ENCODE measurements at places on chromosomes 2 and 18. TPM values are rescaled to one million over a fixed set of nuclear protein-coding genes. Genes with fewer than 3 reads are reported as not detected.

DNA sequence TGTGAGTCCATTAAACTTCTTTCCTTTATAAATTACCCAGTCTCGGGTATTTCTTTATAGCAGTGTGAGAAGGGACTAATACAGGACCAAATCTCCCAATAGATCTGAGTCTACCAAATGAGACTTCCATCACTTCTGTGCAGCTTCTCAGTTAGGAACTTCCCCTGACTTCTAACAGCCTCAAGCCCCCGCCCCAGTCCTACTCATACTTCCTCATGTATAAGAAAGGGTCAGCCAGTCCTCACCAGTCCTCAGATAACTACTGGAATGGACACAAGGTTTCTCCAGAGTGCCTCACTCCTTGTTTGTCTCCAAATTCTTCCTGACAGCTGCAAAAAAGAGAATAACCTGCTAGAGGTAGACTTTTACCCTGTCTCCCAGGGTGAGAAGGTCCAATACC lies 19.5 kb downstream of the TTC32 start:
- peaks cover 4% of the 10 kb centered on the region for H3K4me1 ChIP-seq
- no peaks in the 10 kb centered on the region for H3K36me3 ChIP-seq
- DNase-seq = no peak
- H3K27me3 ChIP-seq = no peaks in the 10 kb centered on the region

- no peak for DNase-seq
- no peak overlapping the region for H3K4me3 ChIP-seq
- H3K27ac ChIP-seq = no peak overlapping the region
- no peaks in the 10 kb centered on the region for H3K4me1 ChIP-seq
- no peaks in the 10 kb centered on the region for H3K27me3 ChIP-seq
These were observed 123.1 kb downstream of the OSR1 start for GRCh38 chr2:19235308-19235707.

- no peaks in the 10 kb centered on the region for H3K36me3 ChIP-seq
- H3K27ac ChIP-seq = peak overlapping the region; percentile 6
- DNase-seq = no peak
- no peak overlapping the region for H3K4me3 ChIP-seq
- no peaks in the 10 kb centered on the region for H3K27me3 ChIP-seq
- H3K4me1 ChIP-seq = 0 out of 2 replicates have a peak, but pooled peaks cover 3% of the 10 kb centered on the region
These were observed 95.4 kb downstream of the MTA3 start for GRCh38 chr2:42663828-42664227.

GRCh38 chr18:44941516-44941915 lies 260.8 kb downstream of the SETBP1 start:
- H3K27ac ChIP-seq = no peak overlapping the region
- H3K4me1 ChIP-seq = no peaks in the 10 kb centered on the region
- no peaks in the 10 kb centered on the region for H3K36me3 ChIP-seq
- no peak overlapping the region for H3K4me3 ChIP-seq
- DNase-seq = no peak
- no peaks in the 10 kb centered on the region for H3K27me3 ChIP-seq

GRCh38 chr2:864501-865106 lies 86.0 kb upstream of the SNTG2 start:
- no peak overlapping the region for H3K27ac ChIP-seq
- H3K4me3 ChIP-seq = no peak overlapping the region

- no peaks in the 10 kb centered on the region for H3K36me3 ChIP-seq
- no peak overlapping the region for H3K27ac ChIP-seq
- DNase-seq = no peak
- H3K4me1 ChIP-seq = peaks cover 17% of the 10 kb centered on the region
These were observed 3.5 kb downstream of the RSAD2 start for GRCh38 chr2:6881046-6881445.

- no peak overlapping the region for H3K4me3 ChIP-seq
- DNase-seq = no peak
- H3K27ac ChIP-seq = no peak overlapping the region
- H3K27me3 ChIP-seq = no peaks in the 10 kb centered on the region
These were observed 27.1 kb downstream of the TRPM8 start for GRCh38 chr2:233944269-233944668.

DNA sequence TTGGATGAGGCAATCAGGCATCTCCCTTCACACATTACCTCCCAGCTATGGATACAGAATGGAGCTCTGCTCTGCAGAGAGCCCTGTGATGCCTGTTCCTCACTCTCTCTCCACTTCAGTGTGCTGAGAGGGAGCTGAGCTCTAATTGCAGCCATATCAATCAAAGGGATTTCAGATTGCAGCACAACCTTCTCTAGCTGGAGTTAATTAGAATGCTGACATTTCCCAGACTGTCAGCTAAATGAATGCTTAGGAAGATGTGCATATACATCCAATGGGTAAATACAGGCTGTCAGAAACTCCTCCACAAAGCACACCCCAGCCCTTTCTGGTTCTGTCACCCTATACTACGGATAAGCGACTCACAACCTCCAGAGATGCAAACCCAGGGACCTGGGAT lies 402.6 kb downstream of the EIPR1 start:
- no peak overlapping the region for H3K4me3 ChIP-seq
- no peak for DNase-seq
- H3K27me3 ChIP-seq = no peaks in the 10 kb centered on the region
- H3K27ac ChIP-seq = no peak overlapping the region

GRCh38 chr2:104444889-104445288 lies 409.0 kb upstream of the POU3F3 start:
- no peak for DNase-seq
- no peaks in the 10 kb centered on the region for H3K36me3 ChIP-seq
- no peaks in the 10 kb centered on the region for H3K4me1 ChIP-seq
- no peak overlapping the region for H3K4me3 ChIP-seq
- H3K27me3 ChIP-seq = no peaks in the 10 kb centered on the region

- H3K27me3 ChIP-seq = peaks cover 7% of the 10 kb centered on the region
- no peak for DNase-seq
- no peaks in the 10 kb centered on the region for H3K36me3 ChIP-seq
- no peak overlapping the region for H3K27ac ChIP-seq
- H3K4me3 ChIP-seq = no peak overlapping the region
- peaks cover 12% of the 10 kb centered on the region for H3K4me1 ChIP-seq
These were observed 3.4 kb downstream of the FZD7 start for GRCh38 chr2:202037086-202037485.

- no peak overlapping the region for H3K4me3 ChIP-seq
- no peaks in the 10 kb centered on the region for H3K4me1 ChIP-seq
- H3K36me3 ChIP-seq = peaks cover 16% of the 10 kb centered on the region
- H3K27me3 ChIP-seq = peaks cover 45% of the 10 kb centered on the region
- H3K27ac ChIP-seq = no peak overlapping the region
These were observed 7.9 kb downstream of the SPR start for GRCh38 chr2:72895154-72895553.

DNA sequence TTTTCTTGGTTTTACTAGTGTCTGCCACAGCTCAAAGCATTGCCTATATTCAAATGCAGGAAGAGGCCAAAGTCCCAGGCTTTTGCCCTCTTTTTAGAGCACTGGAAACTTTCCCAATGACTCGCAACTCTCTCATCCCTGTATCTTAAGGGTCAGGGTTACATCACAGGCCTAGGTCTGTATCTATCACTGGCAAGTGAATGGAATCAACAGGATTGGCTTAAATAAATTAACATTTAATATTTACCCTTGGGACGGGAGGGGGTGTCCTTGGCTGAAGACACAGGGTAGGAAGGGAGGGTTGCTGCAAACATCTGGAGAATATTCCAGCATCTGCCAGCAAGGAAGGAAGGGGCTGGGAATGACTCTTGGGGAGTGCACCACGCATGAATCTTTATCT lies 242.6 kb downstream of the SLC4A3 start:
- no peak for DNase-seq
- H3K4me1 ChIP-seq = no peaks in the 10 kb centered on the region
- no peak overlapping the region for H3K27ac ChIP-seq
- H3K4me3 ChIP-seq = no peak overlapping the region
- no peaks in the 10 kb centered on the region for H3K27me3 ChIP-seq

- H3K36me3 ChIP-seq = no peaks in the 10 kb centered on the region
- no peak overlapping the region for H3K4me3 ChIP-seq
- no peak overlapping the region for H3K27ac ChIP-seq
- DNase-seq = no peak
- H3K27me3 ChIP-seq = no peaks in the 10 kb centered on the region
- H3K4me1 ChIP-seq = no peaks in the 10 kb centered on the region
These were observed 557.7 kb upstream of the TNP1 start for GRCh38 chr2:217417536-217417935.

DNA sequence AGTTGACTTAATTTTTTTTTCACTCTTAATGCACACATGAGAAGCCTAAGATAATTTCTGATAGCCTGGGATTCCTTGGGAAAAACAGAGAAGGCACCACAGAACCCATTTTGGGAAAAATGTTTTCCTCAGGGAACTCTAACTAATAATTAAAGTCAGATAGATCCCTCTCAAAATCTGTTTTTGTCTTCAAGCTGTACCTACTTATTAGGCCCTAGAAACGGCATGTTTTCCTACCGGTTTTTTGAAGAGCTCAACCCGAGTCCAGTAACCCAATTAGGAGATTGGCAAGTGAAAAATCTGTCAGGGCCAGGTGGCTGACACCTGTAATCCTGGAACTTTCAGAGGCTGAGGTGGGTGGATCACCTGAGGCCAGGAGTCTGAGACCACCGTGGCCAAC lies 16.1 kb upstream of the PDK1 start:
- H3K4me1 ChIP-seq = no peaks in the 10 kb centered on the region
- DNase-seq = no peak

The ABHD1 gene
- 0.18 TPM for total RNA-seq

The AQP4 gene
- 0.18 TPM for total RNA-seq

The DCAF17 gene
- 29.3 TPM for total RNA-seq

Data from K562 (cell line).